ENCODE measurements at places on chromosomes 5 and 9.

DNA sequence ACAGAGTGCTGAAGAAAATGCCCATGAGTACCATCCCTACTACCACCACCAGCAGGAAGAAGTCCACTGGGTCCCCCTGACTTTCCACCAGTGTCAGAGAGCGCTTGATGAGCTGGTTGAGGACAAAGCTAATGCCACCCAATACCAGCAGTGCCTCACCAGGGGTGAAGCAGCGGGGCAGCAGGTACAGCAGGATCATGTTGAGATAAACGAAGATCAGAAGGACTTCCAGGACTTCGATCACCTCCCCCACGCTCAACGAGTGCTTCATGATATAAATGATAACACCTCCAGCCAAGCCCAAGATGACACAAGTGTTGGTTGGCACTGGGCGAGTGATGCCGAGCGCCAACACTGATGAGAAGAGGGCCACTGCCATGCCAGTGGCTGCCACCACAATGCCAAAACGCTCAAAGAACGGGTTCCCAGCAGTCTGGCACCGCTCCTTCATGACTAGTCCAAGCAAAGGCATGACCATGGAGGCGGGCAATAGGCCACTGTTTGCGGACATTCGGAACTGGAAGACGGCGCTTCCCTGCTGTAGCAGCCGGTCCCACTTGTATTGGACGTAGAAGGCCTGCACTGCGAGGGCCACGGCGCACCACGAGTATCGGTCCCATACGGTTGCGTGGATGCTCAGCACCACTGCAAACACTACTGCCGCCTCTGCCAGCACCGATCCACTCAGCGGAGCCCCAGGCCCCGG lies 679 bp downstream of the DOLK start:
- DNase-seq = no peak

DNA sequence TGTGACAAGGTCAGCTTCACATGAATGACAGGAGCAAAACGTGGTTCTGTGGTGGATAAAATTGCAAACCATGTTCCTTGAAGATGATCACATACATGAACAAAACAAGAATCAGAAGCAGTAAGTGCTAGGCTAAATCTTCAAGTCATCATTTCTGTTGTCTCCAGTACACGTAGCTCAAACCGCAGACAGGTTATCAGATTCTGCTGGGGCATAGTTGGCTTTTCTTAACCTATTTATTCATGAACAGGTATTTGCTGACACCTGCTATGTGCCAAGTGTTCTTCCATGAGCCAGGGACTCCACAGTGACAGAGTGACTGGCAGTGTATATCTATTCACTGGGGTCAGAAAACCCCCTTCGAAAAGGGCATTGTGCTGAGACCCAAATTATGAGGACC lies 20.8 kb downstream of the MFAP3 start:
- DNase-seq = no peak

GRCh38 chr9:79396168-79396567 lies 175.6 kb upstream of the TLE4 start:
- DNase-seq = no peak

GRCh38 chr9:89635816-89636215 lies 31.0 kb downstream of the GADD45G start:
- DNase-seq = no peak

GRCh38 chr9:120388003-120388855 lies 191.7 kb downstream of the CDK5RAP2 start:
- no peak for DNase-seq

DNA sequence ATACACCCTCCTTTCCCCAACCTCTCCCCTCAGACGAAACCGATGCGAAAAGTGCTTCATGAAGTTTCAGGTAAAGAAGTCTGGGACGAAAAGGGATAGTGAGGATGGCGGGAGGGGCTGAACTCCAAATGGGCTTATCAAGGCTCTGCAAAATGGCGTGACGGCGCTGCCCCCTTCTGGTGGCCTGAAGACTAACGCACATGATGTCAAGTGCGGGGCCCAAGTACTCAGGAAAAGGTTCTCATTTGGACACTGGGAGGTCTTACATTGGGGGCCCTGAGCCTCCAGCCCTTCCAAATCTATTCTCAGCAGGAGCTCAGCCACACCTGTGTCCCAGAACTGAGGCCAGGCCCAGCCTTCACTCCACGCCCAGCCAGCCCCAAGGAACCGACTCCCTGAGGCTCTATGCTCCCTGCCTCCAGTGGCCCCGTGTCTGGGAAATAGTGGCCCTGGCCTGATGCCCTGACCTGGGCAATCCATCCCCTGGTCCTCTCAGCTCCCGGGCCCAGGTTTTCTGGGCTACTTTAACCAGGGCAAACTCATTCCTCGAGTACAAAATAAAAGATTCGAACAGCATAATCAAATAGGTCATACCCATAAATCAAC lies 119.9 kb downstream of the KCNIP1 start:
- peak; percentile 88 for DNase-seq

- DNase-seq = peak; percentile 85
Observed at GRCh38 chr5:72108202-72109061, 1.2 kb downstream of the MAP1B start.

DNA sequence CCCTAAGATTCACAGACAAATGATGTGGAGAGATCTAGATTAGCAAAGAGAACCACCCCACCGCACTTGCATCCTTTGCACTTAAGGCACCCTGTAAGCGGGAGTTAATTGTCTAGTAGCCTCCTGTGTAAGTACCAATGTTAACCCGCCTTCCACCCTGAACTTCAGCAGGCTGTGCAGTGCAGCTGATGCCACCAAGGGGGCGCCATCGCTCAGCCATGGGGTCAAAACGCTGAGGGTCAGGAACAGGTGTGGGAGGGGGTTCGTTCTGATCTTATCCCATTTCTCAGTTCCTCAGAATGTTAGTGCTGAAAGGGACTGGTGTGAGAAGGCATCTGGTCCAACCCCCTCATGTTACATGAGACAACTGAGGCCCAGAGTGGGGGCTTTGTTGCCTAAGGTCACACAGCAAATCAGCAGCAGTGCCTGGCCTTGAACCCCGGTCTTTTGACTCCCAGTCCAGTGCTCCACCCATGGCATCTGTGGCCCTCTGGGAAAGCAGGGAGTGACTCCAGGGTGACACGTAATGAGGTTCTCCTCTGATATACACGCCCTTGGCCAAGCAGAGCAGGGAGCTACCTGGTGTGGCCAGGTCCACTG lies 57.3 kb downstream of the CYFIP2 start:
- peak; percentile 83 for DNase-seq

DNA sequence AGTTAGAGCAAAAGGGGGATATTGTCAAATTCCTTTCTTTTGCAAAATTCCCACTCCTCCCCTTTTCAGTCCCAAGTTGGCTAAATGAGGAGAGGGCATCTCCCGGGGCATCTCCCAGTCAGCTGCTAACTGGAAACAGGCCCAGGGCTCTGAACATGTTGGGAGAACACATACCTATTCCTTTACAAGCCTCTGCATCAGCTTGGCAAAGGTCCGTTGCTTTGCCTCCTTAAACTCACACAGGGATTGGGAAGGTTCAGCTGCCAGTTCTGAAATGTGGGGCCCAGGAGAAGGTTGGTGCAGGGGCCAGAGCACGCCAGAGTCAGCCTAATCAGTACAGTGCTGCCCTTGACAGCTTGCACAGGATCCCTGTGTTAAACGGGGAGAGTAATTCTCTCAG lies 11.0 kb upstream of the DMRT3 start:
- DNase-seq = no peak

- no peak for DNase-seq
Observed at GRCh38 chr5:52705720-52706119, 82.0 kb upstream of the ITGA1 start.

- DNase-seq = no peak
Observed at GRCh38 chr5:53463909-53464621, 16.4 kb upstream of the FST start.

GRCh38 chr9:91818647-91819403 lies 131.2 kb downstream of the ROR2 start:
- no peak for DNase-seq

DNA sequence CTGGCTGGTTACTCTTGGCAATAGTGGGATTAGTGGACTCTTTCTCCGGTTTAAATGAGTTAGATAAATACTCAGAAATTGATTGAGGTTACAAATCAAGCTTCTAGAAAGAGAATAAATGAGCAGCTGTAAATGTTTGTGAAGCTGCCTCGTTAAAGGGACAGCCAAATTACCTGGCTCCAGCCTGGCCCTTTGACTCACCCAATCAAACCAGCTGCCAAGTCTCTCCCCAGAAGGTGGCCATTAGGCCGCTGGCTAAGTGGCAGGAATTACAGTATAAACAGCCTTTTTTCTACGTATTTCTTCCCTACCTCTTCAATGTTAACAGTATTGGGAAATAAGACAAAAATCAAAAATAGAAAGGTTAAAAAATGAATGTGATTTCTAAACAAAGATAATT lies 46.0 kb upstream of the SRFBP1 start:
- DNase-seq = no peak

DNA sequence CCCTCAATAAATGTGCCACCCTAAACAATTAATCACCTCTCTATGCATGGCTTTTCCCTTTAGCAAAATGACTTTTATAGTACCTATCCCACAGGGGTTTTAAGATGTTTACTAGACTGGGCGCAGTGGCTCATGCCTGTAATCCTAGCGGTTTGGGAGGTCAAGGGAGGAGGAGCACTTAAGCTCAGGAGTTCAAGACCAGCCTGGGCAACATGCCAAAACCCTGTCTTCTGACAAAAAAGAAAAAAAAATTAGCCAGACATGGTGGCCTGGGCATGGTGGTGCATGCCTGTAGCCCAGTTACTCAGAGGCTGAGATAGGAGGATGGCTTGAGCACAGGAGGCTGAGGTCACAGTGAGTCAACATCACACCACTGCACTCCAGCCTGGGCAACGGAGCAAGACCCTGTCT lies 13.5 kb downstream of the SH3TC2 start:
- DNase-seq = no peak

DNA sequence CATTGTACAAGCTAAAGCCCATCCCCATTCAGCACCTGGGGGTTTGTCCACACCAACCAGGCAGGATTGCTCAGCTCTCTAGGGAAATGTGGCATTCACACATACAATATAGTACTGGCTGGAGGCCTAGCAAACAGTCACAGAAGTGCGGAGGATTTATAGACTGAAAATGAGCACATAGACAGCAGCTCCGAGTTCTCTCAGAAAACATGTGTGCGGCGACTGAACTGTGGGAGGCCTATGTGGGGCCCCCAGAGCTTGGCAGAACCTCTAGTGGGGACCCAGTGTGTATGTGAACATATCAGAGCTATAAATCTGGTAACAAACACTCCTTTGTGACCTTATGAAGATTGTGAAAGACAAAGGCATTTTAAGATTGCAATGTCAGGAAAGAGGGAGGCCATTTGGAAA lies 431.1 kb downstream of the DTWD2 start:
- DNase-seq = no peak

- DNase-seq = no peak
Observed at GRCh38 chr5:59845730-59846129, 47.8 kb downstream of the PDE4D start.

- no peak for DNase-seq
Observed at GRCh38 chr5:67997148-67997547, 218.4 kb upstream of the PIK3R1 start.

GRCh38 chr9:116234081-116234480 lies 80.5 kb downstream of the PAPPA start:
- DNase-seq = no peak

DNA sequence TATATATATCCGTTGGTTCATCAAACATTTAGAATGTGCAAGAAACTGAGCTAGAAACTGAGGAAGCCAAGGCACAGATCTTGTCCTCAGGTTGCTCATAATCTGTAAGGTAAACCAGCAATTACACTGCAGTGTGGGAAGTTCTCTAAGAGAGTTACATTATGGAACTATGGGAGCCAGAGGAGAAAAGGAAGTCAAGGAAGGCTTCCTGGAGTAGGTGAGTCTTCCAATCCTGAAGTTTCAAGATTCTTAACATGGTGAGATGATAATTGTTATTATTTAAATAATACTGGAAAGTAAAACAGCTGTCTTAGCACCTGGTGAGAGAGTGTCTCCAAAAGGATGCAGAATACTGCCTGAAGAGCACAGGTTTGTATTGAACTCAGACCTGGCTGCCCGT lies 44.2 kb downstream of the PDE6A start:
- no peak for DNase-seq

- peak; percentile 6 for DNase-seq
Observed at GRCh38 chr5:97162045-97162444, 19.6 kb upstream of the LIX1 start.

DNA sequence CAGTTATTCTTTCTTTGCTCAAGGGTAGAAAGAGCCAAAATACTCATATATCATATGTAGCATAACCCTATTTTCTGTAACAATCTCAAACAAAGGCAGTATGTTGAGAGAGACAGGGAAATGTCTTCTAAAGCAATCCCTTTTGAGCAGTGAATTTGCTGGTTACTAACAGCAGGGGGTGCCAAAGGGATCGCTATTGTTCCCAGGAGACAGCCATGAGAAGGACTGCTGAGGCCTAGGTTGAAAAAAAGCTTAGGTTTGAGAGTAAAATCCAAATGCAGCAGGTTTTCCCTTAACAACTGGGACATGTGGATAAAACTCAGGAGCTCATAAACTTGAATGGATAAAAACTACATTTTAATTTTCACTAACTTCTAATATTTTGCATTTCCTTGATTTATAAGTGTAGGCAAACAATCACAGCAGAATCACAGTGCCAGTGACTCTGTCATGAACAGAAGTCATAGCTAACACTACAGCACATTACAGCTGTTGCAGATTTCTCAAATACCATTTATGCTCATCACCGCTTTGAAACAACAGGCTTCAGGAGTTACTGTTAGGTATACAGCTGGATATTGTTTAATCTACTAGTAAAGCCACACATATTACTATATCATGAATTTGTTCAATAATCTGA lies 148.4 kb downstream of the MAPKAP1 start:
- peak; percentile 61 for DNase-seq

DNA sequence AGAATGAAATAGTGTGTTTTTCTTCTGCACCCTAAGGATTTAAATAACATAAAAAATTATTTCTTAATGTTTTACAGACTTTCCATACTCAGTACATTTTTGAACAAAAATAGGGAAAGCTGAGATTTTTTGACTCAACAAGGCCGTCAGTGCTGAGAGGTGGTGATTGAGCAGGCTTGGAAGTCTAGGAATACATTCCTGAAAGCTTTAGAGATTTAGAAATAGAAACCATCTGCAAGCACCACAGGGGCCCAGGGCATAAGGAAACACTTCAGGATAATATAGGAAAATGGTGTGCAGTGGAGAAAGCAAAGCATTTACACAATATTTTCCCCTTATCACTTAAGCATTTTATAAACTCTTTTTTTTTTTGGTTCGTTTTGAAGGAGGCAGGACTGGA lies 5.2 kb downstream of the BASP1 start:
- DNase-seq = no peak

- DNase-seq = no peak
Observed at GRCh38 chr9:128048663-128049062, 18.5 kb downstream of the NAIF1 start.

DNA sequence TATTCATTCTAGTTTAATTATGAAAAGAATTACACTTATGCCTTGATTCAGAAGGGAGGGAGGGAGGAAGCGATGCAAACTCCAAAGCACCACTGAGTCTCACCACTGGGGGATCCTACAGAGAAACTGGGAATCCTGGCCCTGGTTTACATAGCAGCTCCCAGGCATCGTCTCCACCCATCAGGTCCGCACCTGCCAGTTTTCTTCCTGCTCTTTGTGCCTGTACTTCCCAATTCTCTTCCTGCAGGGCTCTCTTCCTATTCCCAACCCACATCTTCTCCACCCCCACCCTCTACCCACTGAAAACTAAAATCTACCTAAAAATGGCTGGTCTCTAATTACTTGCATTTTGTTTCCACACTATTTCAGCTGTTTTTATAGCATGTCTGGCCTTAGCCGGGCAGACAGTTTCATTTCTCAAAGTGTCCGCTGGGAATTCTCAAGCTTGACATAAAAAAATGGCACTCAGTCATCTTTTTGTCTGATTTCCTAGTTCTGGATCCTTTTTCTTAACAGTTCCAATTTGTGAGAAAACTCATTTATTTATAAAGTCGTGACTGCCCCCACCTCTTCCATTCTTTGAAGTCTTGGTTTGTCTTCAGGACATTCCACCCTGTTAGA lies 1.6 kb upstream of the TNIP1 start:
- DNase-seq = peak; percentile 85
